ENCODE measurements at places on chromosomes 6 and 20. TPM values are rescaled to one million over a fixed set of nuclear protein-coding genes. Genes with fewer than 3 reads are reported as not detected.

GRCh38 chr6:24991810-24992467, 56.2 kb upstream of the RIPOR2 start:
- H3K4me1 ChIP-seq, result no peaks in the 10 kb centered on the region
- H3K27me3 ChIP-seq, result no peaks in the 10 kb centered on the region
- no peaks in the 10 kb centered on the region for H3K36me3 ChIP-seq

GRCh38 chr6:33323623-33323948, 6.0 kb upstream of the ZBTB22 start:
- peak overlapping the region; percentile 92 for H3K4me3 ChIP-seq
- peaks cover 29% of the 10 kb centered on the region for H3K36me3 ChIP-seq
- peaks cover 55% of the 10 kb centered on the region for H3K4me1 ChIP-seq

DNA sequence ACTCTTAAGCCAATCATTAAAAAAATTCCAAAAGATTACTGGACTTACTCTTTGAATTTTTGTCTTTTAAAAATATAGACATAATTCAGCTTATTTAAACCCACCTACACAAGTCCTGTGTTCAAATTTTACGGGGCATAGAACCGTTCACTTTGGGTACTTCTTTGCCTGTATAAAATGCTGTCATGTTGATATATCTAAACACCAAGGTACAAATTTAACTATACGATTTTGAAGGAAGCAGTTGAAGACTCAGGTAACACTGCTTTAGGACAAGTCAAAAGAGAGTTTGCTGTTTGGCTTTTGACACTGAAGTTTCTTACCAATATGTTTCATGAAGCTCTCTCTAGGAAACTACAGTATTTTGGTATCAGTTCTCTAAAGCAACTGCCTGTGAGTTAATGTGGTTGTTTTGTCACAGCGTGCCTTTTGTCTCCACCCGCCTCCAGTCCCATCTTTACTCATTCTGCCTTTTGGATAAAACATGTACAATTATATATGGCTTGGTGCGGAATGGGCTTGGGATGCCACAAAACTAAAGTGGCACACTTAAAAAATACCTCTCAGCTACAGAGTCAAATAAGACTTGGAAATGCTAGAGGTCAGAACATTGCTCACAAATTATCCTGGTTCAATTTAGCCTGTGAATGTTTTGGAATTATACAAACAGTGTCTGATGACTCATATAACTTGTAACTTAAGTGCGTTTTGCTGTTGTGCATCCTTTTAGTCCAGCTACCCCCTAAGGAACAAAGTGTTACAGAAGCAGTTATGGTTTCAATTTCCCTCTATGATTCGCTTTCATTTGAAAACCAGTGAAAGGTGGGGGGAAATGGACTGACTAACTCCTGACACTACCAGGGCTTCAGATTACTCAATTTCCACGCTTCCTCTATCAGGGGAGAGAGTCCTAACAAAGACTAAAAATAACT, 38.7 kb downstream of the RGS17 start:
- H3K36me3 ChIP-seq, result no peaks in the 10 kb centered on the region
- DNase-seq, result peak; percentile 48
- H3K4me3 ChIP-seq, result no peak overlapping the region

DNA sequence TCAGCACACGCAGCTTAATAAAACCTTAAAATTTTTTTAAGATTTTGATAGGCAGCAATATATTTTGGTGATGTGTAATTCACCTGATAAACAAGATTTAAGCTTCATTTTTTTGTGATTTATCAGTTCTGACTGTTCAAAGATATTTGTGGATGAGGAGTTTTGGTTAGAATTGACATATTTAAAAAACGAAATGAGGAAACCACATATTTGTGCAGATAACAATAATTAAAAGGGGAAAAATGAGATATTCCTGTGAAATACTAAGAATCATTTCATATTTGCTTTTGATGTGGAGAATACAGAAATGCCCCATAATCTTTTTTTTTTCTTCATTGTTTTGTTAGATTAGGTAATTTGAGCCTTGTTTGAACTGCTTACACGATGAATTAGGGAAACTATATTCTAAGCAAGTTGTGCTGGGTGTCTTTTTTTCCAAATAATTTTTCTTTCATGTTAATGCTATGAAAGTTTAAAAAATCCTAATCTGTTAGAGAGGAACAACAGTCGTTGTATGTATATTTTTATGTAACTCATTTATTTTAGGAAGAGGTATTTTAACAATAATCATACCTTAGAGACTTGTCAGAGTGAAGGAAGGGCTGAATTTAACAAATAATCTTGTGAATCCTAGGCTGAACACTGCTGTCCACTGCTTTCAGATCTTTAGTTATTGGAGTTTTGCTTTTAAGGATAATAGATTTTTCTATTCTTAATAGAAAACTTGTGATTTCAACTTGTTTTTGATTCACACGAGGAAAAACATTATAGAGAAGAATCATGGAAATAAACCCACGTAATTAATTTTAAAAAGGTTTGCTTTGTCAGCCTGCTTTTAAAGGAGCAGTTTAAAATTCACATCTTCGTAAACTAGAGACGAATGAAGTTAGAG, 4.0 kb downstream of the ARID1B start:
- peaks cover 10% of the 10 kb centered on the region for H3K4me1 ChIP-seq
- H3K36me3 ChIP-seq, result no peaks in the 10 kb centered on the region
- DNase-seq, result no peak
- H3K27me3 ChIP-seq, result no peaks in the 10 kb centered on the region
- H3K27ac ChIP-seq, result no peak overlapping the region

DNA sequence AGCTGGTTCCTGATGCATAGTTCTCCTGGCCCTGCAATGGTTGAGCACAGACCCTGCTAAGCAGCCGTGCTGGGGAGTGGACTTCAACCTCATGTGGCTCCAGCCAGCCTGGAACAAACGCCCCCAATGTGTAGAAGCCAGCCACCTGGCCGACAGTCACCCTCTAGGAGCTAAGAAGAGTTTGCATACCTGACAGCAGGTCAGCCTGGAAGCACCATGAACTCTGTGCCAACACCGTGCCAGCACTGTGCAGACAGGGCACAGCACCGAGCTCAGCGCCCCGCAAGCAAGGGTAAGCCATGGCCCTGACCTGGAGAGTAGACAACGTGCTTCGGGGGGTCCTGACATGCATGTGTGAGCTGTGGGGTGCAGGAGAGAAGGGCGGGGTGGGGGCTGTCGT, 356.3 kb downstream of the ZFAND3 start:
- no peak overlapping the region for H3K4me3 ChIP-seq
- H3K27me3 ChIP-seq, result no peaks in the 10 kb centered on the region
- DNase-seq, result no peak
- H3K27ac ChIP-seq, result no peak overlapping the region
- no peaks in the 10 kb centered on the region for H3K4me1 ChIP-seq

DNA sequence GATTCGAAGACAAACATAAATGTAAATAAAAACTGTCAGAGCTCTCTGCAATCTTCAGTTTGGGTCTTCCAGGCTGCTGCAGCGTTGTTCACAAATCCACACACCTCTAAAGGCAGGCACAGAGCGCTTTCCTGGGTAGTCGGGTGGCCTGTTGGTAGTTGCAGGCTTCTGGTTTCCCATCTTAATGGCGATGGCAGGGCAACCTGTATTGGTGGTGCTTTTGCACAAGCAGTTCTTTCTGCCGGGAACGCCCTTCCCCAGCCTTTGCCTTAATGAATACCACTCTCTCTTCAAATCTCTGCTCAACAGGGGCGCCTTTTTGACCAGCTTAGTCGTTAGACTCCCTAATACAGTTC, 723 bp upstream of the IFT52 start:
- H3K27me3 ChIP-seq, result no peaks in the 10 kb centered on the region
- DNase-seq, result no peak
- peak overlapping the region; percentile 56 for H3K27ac ChIP-seq
- no peaks in the 10 kb centered on the region for H3K36me3 ChIP-seq
- H3K4me1 ChIP-seq, result peaks cover 16% of the 10 kb centered on the region
- peak overlapping the region; percentile 86 for H3K4me3 ChIP-seq

GRCh38 chr6:9168669-9169068, 733.3 kb upstream of the SLC35B3 start:
- H3K4me3 ChIP-seq, result no peak overlapping the region
- no peak for DNase-seq
- no peak overlapping the region for H3K27ac ChIP-seq
- no peaks in the 10 kb centered on the region for H3K27me3 ChIP-seq
- H3K36me3 ChIP-seq, result no peaks in the 10 kb centered on the region

- DNase-seq, result no peak
- no peak overlapping the region for H3K4me3 ChIP-seq
- H3K36me3 ChIP-seq, result no peaks in the 10 kb centered on the region
These were observed 59.7 kb upstream of the PTPN1 start for GRCh38 chr20:50450493-50450826.

The NCOA3 gene
- total RNA-seq, result 25.9 TPM

The BCAS1 gene
- 0.17 TPM for total RNA-seq

The GGTLC1 gene
- total RNA-seq, result not detected

The CBLN4 gene
- total RNA-seq, result not detected

The SLC13A3 gene
- total RNA-seq, result not detected

Data from HCT116 (cell line).